ENCODE measurements at places on chromosomes 5 and 9.

DNA sequence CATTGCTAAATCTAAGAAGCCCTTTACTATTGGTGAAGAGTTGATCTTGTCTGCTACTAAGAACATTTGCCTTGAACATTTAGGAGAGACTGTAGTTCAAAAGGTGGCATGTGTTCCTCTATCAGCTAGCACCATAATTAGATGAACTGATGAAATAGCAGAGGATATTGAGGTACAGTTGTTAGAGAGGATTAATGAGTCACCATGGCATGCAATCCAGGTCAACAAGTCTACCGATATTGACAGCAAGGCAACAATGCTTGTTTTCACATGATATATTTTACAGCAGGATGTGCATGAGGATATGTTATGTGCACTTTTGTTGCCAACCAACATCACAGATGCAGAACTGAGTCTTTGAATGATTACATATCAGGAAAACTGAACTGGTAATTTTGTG lies 134.3 kb upstream of the CDH9 start:
- DNase-seq = no peak

GRCh38 chr9:86557918-86558317 lies 203.7 kb upstream of the TUT7 start:
- DNase-seq = no peak

GRCh38 chr5:103066326-103066725 lies 53.6 kb downstream of the GIN1 start:
- DNase-seq = no peak

DNA sequence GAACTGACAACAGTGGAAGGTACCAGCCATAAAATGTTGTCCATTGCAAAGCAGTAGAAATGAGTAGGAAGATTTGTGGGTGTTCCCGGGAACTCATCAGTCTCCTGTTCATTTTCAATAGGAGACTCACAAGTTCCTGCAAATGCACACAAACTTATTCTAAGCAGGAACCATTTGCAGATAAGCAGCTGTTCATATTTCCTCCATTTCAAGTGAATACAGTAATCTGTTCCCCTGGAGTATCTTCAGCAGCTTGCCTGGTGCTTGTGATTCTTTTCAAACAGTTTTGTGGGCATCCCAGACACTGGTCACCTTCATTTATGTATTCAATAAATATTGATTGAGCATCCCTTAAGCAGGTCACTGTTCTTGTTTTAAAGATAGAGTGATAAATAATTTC lies 1315.5 kb upstream of the C9orf72 start:
- DNase-seq = no peak

GRCh38 chr5:89878140-89879132 lies 531.1 kb downstream of the CETN3 start:
- DNase-seq = peak; percentile 49

GRCh38 chr9:136059851-136060670 lies 35.0 kb downstream of the NACC2 start:
- DNase-seq = peak; percentile 63

DNA sequence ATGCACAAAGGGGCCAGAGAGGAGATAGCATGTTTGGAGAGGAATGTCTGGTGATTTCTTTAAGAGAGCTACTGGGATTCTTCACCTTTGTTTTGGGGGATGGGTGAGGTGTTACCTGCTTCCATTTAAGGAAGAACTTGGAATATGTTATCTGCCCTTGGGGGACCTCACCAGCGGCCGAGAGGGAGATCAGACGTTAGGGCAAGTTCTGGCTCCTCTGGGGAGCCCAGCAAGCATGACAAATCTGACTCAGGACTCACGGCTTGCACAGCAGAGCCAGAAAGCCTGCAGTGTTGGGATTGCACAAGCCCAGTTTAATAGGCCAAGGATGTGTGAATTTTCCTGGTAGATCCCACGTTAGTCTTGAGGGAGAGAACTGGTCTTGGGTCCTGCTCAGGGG lies 40.3 kb downstream of the SLC28A3 start:
- DNase-seq = no peak

DNA sequence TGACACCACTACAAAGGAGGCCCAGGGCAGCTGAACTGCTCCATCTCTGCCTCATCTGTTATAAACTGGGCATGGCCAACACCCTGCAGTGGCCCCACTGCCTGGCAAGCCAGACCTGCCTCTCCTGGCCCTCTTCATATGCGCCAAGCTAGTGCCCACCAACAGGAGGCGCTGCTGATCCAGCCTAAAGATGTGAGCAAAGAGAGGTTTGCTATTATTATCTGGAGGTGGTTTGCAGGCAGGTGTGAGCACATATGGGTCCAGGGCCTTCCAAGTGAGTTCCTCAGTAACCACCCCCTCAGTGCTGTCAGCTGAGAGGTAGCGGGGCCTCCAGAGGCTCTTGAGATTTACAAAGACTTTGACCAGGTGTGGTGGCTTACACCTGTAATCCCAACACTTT lies 232.2 kb downstream of the SYK start:
- DNase-seq = no peak

DNA sequence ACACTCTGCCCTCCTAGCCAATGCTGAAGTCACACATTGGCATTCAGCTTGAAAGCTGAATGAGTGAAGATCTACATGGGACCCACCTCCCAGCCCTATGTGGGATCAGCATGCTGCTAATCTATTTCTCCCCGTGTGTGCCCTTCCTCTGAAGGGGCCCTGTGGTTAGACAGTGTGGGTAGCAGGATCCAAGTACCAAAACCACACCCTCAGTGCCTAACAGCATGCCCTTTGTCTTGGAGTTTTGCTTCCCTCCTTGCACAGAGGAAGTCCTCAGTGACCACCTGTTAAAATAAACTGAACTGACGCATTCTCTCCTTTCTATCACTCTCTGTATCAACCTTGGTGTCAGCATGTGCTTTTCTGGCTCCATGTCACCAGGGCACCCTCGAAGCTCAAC lies 25.0 kb downstream of the SH3TC2 start:
- DNase-seq = no peak

DNA sequence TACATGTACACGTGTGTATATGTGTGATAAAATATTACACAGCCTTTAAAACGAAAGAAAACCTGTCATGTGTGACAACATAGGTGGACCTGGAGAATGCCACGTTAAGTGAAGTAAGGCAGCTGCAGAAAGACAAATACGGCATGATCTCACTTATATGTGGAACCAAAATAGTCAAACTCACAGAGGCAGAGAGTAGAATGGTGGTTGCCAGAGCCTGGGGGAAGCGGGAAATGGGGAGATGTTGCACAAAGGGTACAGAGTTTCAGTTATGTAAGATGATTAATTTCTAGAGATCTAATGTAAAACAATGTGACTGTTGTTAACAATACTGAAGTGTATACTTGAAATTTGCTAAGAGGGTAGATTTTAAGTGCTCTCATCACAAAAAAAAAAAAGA lies 34.8 kb downstream of the ADAMTS12 start:
- DNase-seq = no peak

- no peak for DNase-seq
Measured at GRCh38 chr5:124133406-124133805, 613.0 kb downstream of the ZNF608 start.

GRCh38 chr5:61177716-61178115 lies 15.4 kb upstream of the SMIM15 start:
- DNase-seq = no peak

DNA sequence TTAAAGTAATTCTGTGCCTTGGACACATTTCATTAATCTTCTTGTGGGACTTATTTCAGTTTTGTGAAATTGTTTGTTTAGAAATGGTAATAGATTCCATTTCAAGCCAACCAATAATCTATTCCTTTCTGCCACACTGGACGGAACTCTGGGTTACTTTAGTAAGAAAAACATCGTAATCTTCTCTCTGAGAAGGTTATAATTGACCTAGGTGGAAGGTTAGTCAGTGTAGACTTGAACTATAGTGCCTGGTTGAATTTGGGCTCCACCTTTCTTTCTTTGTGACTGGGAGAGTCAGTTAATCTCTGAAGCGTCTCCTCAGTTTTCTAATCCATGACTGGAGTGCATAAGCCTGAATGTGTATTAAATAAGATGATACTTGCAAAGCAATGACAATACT lies 89.7 kb upstream of the PRLR start:
- DNase-seq = no peak

DNA sequence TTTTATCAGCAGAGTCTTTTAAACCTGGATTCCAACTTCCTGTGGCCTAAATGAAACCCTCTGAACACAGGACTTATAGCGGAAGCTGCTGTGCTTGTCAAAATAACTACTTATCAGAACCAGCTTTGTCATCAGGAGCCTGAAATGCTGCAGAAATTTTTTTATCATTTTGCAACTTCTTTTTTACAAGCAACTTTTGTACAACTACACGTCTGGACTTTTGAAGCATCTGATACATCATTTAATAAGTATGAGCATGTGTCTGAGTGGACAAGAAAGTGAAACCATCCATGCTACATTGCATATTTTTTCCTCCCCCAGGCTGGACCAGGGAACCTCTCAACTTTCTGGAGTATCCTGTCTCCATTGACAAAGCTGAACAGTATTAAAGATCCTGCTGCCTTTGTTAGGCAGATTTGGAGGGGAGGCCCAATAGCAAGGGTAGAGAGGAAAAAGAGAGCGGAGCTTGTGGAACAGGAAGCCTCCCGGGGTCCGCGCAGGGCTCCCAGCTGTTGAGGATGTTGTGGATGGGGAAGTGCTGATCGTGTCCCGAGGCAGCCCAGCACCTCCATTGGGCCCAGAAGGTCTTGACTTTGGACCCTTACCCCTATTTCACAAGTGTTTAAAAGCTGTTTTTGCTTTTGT lies 196.6 kb downstream of the MSX2 start:
- DNase-seq = no peak

DNA sequence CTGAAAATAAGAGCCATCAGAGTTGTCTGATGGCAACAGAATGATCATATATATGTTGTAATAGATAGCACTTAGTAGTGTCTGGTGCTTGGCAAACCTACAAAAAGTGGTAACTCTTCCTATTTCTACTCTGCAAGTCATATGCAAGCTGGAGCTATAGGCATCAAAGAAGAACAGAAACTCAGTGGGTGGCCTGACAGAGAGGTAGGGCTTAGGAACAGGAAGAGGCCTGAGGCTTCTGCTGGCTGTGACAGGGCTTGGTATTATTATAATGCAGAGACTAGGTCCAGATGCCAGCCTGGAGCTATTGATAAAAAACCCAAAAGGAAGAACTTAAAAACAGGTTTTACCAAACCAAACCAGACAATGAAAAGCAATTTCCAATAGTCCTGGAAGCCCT lies 4.4 kb upstream of the DIAPH1 start:
- no peak for DNase-seq

GRCh38 chr5:42908086-42908485 lies 96.4 kb upstream of the SELENOP start:
- no peak for DNase-seq

DNA sequence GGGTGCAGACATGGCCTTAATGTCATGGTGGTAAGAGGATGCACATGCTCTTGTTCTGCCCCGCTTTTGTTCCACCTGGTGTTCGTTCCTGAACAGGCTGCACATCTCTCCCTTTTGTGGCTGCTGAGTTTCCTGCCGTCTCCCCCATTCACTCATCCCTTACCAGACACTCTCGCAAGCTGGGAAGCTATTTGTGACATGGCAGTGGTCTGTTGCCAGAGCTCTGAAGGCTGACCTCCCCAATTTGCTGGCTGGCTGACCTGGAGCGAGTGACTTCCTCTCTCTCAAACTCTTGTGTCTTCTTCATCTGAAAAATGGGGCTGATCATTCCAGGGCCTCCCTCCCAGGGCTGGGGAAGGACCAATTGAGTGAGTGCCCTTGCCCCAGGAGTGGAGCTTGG lies 35.9 kb downstream of the HRH2 start:
- DNase-seq = no peak

GRCh38 chr9:8365029-8365428 lies 565.5 kb upstream of the DMAC1 start:
- DNase-seq = peak; percentile 5

DNA sequence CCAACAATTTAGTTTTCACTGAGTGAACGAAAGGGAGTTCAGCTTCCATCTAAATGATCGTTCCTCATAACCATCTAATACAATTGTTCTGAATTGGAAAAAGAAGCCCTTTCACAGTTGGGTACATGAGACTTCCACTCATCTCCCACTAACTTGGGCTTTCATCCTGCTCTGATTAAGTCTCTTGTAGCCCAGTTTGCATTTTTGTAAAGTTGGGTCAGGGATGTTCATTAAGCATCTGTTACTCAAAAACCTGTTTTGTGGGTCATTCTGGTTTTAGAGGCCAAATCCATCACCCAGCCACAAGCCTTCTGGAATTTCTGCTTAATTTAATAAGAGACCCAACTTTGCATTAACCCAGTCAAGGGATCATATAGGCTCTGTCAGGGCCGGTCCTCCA lies 385.3 kb downstream of the BNC2 start:
- DNase-seq = no peak

DNA sequence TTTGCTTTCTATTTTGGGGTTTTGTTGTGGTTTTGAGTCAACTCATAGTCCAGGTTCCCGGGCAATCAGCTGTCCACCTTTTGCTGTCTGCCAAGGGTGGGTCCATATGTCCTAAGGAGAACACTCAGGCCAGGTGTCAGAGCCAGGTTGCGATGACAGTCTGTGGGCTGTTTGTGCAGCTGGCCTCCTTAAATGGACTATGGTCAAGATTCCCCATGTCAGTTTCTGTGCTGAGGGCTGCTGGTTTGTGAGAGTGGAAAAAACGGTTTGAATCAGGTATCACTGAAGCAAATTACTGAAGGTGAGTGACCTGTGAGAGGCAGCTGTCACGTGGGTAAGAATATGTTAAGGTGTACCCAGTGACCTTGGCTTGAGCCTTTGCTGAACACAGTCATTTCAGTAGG lies 33.0 kb downstream of the SNX30 start:
- no peak for DNase-seq

DNA sequence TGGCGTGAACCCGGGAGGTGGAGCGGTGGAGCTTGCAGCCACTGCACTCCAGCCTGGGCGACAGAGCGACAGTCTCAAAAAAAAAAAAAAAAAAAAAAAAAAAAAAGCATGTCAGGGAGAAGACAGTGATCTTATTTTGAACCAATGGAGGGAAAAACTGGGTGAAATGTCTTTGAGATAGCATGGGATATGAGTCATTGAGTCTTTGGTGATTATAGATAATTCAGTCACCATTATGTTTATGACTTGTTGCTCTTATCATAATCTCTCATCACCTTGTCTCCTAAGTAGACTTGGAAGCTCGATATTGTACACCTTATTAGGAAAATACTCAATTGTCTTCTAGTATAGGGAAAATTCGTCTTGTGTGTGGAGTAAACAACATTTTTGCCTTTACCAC lies 55.1 kb upstream of the KDM4C start:
- DNase-seq = no peak

- DNase-seq = no peak
Measured at GRCh38 chr9:137764171-137764671, 113.4 kb upstream of the CACNA1B start.

GRCh38 chr9:3993773-3994172 lies 306.1 kb downstream of the GLIS3 start:
- no peak for DNase-seq

DNA sequence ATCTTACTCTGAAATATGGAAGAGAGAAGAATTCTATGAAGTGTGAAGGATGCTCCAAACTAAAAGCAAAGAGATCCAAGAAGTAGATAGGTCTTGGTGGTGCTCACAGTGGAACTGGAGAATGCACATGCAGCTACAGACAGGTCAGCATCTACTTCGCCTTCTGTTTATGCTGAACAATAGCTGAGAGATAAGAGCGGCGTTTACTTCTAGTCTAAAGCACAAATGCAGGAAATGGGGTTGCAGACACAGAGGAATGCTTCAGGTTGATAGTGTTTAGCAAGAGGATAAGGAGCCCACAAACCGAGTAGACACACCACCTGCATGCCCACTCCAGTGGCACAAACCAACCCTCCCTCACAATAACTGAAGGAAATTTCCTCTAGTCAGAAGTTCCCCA lies 180.0 kb upstream of the RGMB start:
- DNase-seq = no peak

All from BJ (cell line).